Esophagus muscularis mucosa (tissue), 4 donors: ENCODE measurements at places on chromosomes 13 and 19. TPM values are rescaled to one million over a fixed set of nuclear protein-coding genes. Genes with fewer than 3 reads are reported as not detected.

The CA11 gene
- total RNA-seq = 14.0 TPM

The HCST gene
- 3.7 TPM for total RNA-seq

The CEACAM1 gene
- 3.1 TPM for total RNA-seq

The LILRB4 gene
- 16.2 TPM for total RNA-seq

DNA sequence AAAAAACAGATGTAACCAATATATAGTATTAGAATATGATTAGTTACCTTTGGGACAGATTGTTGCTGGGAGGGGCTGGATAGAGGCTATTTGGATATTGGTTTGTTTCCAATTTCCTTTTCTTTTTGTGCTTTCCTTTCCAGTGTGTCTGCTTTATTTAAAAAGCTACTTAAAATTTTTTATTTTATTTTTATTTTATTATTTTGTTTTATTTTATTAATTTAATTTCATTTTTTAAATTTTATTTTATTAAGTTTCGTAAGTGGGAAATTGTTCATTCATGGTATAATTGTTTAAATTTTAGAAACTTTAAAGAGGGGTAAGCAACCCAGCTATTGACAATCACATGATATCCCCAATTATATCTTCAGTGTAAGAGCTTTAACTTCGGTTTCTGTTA, 2077.0 kb upstream of the PCDH20 start:
- DNase-seq = no peak

DNA sequence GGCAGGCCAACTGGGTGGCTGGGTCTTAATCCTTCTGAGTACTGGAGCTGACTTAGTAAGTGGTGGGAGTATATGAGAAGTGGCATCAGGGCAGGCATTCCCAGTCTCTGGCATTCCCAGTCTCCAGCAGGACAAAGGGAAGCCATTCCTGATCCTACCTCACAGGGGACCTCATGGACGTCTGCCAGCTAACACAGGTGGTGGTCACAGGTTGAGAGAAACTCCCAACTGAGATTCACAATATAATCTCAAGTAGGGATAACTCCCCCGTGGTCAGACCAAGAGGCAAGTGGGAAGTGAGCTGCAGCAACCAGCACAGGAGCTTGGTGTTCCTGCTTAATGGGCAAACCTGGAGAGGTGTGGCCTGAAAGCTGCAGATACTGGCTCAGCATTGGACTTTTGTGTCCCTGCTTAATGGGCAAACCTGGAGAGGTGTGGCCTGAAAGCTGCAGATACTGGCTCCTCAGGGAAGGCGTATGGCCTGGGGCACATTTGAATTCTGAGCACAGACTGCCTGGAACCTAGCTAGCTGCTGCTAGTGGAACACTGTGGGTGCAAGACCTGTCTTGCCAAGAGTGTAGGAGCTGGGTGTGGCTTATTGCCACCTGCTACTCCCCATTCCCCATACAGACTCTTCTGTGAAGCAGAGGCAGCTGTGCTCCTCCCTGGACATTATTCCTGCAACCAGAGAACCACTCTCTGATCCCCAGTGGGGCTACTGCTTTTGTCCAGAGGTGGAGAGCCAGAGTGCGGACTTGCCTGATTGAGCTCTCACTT, 25.9 kb upstream of the OR10H2 start:
- no peak for DNase-seq

GRCh38 chr19:54692298-54692615, 29.5 kb downstream of the LILRB4 start:
- no peak for DNase-seq

DNA sequence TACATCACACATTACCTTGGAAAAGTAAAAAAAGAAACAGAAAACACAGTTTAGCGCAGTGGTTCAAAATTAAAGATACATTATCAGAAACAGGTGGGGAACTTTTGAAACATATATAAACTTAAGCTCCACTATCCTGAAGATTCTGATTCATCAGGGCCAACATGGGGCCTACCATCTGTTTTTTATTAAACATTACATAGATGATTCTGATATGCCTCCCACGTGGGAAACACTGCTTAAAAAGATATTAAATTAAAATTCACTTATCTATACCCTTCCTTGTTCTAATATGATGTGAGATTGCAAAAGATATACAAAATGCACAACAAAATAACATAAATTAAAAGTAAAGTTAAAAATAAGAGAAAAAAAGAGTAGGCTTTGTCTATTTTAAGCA, 125.0 kb downstream of the VWA8 start:
- DNase-seq = no peak

DNA sequence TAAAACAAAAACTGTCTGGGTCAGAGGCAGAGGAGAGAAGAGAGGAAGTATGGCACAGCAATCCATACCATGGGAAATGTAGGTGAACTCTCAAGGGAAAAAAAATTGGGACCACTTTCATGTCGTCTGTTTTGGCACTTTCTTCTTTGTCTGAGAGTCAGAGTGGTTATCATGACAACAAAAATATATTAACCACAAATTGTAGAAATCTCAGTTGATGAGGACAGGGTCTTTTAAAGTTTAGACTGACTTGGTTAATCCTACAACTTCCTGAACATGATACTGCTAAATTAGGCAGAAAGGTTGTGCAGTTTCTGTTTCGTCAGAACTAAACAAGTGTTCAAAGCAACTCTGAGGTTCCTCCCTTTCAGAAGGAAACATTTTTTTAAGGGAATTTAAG, 15.2 kb downstream of the KLF5 start:
- DNase-seq = no peak

- no peak for DNase-seq
These were observed 14.7 kb upstream of the PDCD5 start for GRCh38 chr19:32566246-32566830.

DNA sequence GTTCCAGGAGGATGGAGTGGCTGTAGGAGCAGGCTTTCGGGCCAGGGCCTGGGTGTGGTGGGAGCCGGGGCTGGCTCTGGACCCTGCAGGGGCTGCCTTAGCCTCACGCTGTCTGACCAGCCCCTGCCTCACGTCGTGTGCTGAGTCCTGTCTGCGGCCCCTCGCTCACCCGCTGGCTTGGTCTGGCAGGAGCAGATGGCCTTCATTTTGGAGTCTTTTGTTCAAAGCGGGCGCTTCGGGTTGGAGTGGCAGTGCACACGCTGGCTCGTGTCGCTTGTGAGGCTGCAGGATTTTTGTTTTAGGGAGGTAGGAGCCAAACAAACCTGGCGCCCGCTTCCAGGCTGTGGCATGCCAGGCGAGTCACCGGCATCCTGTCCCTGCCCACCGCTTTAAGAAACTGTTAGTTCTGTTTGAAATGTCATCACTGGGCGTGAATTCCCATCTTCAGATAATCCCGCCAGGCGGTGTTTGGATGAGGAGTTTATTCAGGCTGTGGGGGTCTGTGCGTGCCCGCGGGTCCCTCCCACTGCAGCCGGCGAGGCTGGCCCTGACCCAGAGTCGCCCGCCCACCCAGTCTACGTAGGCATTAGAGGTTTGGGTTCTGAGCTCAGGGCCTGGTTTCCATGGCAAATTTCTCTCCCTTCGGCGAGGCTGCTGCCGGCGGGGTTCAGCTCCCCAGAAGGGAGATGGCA, 89.8 kb downstream of the KDM4B start:
- DNase-seq = no peak

- no peak for DNase-seq
These were observed 927.6 kb upstream of the ATXN8OS start for GRCh38 chr13:69180034-69180433.

DNA sequence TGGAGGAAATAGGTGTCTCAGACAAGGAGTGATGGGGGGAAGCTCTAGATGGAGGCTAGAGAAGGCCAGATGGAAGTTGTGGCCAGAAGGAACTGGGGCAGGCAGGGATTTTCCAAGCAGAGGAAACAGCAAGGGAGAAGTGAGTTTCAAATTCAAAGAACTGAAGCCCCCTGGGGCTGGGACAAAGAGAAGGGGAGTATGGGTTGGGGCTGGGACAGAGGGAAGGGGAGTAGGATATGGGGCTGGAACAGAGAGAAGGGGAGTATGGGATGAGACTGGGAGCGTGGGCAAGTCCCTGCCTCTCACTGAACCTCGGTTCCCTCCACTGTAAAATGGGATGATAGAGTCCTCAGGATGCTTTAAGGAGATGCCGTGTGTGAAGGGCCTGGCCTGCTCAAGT, 1.9 kb upstream of the GTF2F1 start:
- no peak for DNase-seq

DNA sequence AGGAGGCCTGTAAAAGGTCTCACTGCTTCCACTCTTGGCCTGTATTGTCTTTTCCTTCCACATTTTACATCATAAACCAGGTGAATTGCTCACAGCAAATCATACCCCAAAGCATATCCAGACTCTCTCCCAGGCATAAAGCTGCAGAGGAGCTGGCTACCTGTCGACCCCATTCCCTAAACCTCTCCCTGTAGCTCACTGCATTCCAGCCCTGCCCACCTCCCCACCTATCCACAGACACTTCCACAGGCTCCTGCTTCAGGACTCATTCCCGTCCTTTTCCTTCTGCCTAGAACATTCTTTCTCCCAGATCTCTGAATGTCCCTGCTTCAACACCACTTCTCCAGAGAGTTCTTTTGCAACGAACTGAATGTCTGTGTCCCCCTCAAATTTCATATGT, 46.4 kb upstream of the STARD13 start:
- no peak for DNase-seq

GRCh38 chr13:109241160-109241559, 545.2 kb downstream of the IRS2 start:
- DNase-seq = no peak

DNA sequence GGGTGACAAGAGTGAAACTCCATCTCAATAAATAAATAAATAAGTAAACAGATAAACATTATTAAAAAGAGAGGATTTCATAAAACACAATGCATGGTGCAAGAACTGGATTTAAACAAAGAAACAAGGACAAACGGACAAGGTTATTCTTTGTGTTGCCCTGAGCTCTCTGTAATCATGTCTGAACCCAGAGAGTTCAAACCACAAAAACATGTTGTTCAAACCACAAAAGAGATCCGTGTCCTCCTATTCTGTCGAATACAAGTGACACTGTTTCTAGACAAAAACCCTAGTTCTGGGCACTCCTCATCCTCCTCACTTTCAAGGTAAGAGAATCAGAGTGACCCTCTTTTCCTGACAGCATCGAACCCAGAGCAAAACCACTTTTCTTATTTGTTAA, 4.6 kb upstream of the TPRX2 start:
- no peak for DNase-seq
